Activated naive CD8-positive, alpha-beta T cell treated with anti-CD3 and anti-CD28 coated beads for 36 hours (primary cell): ENCODE measurements at places on chromosomes 6 and 20.

GRCh38 chr6:15877231-15877630 lies 214.4 kb upstream of the DTNBP1 start:
- no peaks in the 10 kb centered on the region for H3K27me3 ChIP-seq
- no peak for DNase-seq
- H3K4me1 ChIP-seq: peaks cover 21% of the 10 kb centered on the region
- no peaks in the 10 kb centered on the region for H3K36me3 ChIP-seq
- no peak overlapping the region for H3K4me3 ChIP-seq

- no peaks in the 10 kb centered on the region for H3K4me1 ChIP-seq
- H3K27me3 ChIP-seq: peaks cover 13% of the 10 kb centered on the region
- no peak for DNase-seq
- no peak overlapping the region for H3K4me3 ChIP-seq
- H3K27ac ChIP-seq: no peak overlapping the region
These were observed 68.8 kb downstream of the RFX6 start for GRCh38 chr6:116945809-116946208.

DNA sequence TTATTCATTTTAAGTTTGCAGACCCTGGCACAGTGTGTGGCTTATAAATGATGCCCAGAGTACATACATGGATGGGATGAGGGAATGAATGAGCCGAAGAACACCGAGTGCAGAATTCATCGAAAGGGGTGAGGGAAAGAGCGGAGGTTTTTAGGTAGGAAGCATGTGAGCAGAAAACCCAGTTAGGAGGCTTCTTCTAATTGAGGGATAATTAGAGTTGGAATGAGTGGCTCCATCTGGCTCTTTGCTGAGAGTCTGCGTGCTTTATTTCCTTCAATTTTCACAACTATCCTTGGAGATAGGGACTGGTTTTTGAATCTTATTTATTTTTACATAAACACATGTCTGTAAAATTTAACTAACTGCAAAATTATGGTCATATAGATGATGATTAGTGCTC lies 150.7 kb downstream of the DOK5 start:
- peaks cover 19% of the 10 kb centered on the region for H3K27me3 ChIP-seq
- DNase-seq: no peak
- no peak overlapping the region for H3K4me3 ChIP-seq
- H3K27ac ChIP-seq: no peak overlapping the region

GRCh38 chr6:120384671-120385070 lies 949.6 kb downstream of the TBC1D32 start:
- no peaks in the 10 kb centered on the region for H3K27me3 ChIP-seq
- no peak overlapping the region for H3K4me3 ChIP-seq
- no peak for DNase-seq
- no peak overlapping the region for H3K27ac ChIP-seq
- H3K36me3 ChIP-seq: no peaks in the 10 kb centered on the region
